ENCODE measurements at places on chromosomes 3 and 15.

- no peak for DNase-seq
These were observed 92.5 kb upstream of the MBNL1 start for GRCh38 chr3:152176241-152176640.

GRCh38 chr15:88649286-88649733, 10.5 kb downstream of the ISG20 start:
- DNase-seq, result peak; percentile 39

DNA sequence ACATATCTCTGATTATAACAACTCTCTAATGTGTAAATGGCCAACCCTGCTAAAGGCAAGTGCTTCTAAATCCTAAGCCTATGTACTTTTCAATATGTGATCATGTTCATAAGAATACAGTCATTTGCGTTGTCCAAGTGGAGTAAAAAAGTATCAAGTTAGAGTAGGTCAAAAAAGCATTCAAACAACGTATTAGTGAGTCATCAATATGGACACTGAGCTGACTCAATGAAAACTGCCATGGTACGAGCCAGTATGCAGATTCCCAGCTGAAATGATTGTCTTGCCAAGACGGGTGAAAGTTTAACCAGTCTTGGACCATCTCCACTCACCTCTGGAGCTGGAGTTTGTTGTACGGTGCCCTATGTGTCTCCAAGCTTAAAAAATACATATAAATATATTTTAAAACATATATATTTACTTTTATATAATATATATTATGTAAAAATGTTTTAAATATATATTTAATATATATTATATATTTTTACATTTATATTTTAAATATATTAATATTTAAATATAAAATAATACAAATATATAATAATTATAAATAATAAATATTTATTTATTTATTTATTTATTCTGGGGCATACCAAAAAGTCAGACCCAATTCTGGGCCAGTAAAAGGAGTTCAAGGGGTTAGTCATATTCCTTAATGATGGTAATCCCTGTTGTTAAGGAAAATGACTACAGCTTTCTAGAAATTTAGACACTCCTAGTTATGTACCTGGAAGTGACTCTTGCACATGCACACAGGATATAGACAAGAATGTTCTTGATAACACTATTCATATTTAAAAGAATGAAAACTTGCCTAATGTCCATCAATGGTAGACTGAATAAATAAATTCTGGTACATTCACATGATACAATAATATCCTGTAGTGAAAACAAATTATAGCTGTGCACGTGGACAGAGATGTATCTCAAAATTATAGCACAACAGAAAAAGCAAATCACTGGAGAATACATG, 27.2 kb downstream of the PLSCR4 start:
- no peak for DNase-seq

GRCh38 chr3:52529376-52530333, 4.0 kb downstream of the NT5DC2 start:
- DNase-seq, result no peak

GRCh38 chr3:48451270-48451669, 4.7 kb downstream of the ATRIP start:
- DNase-seq, result no peak

- DNase-seq, result no peak
These were observed 231.1 kb upstream of the DPH6 start for GRCh38 chr15:35777061-35777460.

GRCh38 chr3:102593812-102594602, 159.2 kb downstream of the ZPLD1 start:
- no peak for DNase-seq

- DNase-seq, result no peak
These were observed 1.0 kb upstream of the PCCB start for GRCh38 chr3:136249091-136249490.

- no peak for DNase-seq
These were observed 5.7 kb downstream of the GRM2 start for GRCh38 chr3:51712511-51712931.

DNA sequence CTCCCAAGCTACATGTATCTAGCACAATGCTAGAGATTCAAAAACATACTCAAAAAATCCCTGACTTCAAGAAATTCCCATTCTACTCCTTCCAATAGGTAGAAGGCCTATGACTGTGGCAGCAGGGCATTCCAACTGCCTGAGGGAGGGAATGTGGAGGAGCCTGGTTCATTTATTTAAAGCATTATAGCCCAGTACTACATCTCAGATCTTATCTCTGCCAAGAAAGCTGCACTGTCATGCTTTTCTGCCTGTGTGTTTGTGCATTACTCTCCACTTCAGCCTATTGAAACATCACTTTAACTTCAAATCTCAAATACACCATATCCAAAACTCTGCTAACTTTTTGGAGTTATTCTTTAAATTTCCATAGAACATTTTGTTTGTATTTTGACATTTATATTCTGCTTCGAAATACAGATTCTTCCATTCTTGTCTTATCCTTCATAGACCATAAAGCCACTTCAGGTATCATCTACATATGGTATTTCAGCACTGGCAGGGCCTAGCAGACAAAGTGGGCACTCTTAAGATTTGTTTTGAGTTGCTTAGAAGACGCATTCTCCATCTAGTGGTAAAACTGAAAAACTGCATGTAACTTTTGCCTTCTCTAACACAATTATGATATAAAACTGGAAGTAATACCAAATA, 59.1 kb upstream of the NEDD4 start:
- no peak for DNase-seq

DNA sequence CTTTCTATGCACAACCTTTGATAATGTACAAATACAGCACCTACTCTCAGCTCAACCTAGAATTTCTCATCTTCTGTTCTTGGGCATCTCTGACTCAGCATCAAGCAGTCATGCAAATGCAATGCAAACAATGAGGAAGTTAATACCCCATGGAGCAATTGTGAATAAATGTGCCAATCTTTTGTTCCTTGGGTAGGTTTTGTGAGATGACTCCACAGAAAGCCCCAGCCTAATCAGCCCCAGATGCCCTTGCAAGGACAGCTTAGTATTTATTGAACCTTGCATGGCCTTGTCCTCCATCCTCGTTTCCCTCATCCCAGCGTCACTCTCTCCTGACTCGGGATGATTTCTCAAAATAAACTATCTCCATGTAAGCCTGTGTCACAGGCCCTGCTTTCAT, 494.7 kb upstream of the NECTIN3 start:
- DNase-seq, result peak; percentile 98

DNA sequence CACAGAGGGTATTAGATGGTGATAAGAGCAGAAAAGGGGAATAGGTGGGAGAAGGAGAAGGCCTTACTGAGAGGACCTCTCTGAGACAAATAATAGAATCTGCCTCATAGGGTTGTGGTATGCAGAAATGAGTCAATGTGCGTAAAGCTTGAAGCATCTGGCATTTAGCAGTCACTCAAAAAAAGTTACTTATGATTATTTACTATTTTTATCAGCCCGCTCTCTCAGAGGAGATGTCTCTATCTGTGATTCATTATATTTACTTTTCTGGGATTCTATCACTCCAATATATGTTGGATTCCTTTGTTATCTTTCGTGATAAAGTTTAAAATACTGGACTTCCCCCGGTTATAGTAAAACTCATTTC, 4.6 kb upstream of the TM4SF1 start:
- no peak for DNase-seq

GRCh38 chr15:82848241-82848993, 39.0 kb downstream of the WHAMM start:
- no peak for DNase-seq

GRCh38 chr3:135141160-135141559, 346.1 kb downstream of the EPHB1 start:
- DNase-seq, result no peak

- no peak for DNase-seq
These were observed 8.8 kb downstream of the RASGRP1 start for GRCh38 chr15:38555686-38556334.

GRCh38 chr3:10647376-10647775, 142.0 kb upstream of the ATP2B2 start:
- DNase-seq, result no peak

- no peak for DNase-seq
These were observed 87.3 kb downstream of the CACNA1D start for GRCh38 chr3:53581671-53582070.

DNA sequence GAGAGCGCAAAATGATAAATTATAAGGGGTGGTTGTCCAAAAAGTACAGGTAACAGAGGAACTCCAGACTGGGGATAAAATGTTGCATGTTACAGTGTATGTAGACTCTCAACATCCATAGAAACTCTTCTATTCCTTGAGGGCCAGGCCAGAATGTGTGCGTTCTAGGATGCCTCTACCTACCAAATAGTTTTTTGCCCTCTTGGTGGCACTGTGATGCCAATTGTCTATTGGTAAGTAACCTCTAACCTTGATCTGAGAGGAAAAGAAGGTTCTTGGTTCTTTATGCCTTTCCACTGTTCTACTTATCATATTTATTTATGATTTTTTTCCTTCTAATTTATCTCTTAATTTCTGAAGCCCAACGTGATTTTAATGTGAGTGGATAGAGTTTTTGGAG, 424.6 kb downstream of the GRM7 start:
- DNase-seq, result no peak
